Peyer's patch (tissue), 4 donors: ENCODE measurements at places on chromosomes 16 and 17. TPM values are rescaled to one million over a fixed set of nuclear protein-coding genes. Genes with fewer than 3 reads are reported as not detected.

DNA sequence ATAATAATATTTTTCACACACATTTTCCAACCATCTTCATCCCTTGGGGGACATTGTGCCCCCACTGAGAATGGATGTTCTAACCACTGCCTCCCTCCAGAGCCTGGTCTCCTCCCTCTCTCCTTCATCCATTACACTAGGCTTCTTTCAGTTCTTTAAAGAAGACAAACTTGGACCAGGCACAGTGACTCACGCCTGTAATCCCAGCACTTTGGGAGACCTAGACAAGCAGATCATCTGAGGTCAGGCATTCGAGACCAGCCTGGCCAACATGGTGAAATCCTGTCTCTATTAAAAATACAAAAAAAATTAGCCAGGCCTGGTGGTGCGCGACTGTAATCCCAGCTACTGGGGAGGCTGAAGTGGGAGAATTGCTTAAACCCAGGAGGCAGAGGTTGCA is 6.5 kb downstream of the ALOX15 start:
- no peak for DNase-seq

DNA sequence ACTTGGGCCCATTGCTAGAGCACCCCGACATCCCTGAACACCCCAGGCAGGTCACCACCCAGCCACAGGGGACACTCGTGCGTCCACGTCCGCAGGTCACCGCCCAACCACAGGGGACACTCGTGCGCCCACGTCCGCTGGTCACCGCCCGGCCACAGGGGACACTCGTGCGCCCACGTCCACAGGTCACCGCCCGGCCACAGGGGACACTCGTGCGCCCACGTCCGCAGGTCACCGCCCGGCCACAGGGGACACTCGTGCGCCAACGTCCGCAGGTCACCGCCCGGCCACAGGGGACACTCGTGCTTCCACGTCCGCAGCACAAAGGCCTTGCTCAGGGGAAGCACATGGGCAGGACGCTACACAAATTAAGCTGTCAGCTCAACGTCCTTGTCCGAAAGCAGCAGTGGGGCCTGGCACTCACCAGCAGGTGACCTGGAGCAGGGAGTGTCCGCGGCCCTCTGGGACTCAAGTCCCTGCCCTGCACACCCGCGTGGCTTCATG is 17.7 kb downstream of the GALNS start:
- DNase-seq: no peak

DNA sequence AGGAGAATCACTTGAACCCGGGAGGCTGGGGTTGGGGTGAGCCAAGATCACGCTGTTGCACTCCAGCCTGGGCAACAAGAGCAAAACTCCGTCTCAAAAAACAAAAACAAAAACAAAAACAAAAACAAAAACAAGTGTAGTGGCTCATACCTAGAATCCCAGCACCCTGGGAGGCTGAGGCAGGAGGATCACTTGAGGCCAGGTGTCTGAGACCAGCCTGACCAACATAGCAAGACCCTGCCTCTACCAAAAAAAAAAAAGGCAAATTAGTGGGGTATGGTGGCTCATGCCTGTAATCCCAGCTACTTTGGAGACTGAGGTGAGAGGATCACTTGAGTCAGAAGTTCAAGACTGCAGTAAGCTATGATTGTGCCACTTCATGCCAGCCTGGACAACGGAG is 26.4 kb upstream of the HAPSTR1 start:
- no peak for DNase-seq

DNA sequence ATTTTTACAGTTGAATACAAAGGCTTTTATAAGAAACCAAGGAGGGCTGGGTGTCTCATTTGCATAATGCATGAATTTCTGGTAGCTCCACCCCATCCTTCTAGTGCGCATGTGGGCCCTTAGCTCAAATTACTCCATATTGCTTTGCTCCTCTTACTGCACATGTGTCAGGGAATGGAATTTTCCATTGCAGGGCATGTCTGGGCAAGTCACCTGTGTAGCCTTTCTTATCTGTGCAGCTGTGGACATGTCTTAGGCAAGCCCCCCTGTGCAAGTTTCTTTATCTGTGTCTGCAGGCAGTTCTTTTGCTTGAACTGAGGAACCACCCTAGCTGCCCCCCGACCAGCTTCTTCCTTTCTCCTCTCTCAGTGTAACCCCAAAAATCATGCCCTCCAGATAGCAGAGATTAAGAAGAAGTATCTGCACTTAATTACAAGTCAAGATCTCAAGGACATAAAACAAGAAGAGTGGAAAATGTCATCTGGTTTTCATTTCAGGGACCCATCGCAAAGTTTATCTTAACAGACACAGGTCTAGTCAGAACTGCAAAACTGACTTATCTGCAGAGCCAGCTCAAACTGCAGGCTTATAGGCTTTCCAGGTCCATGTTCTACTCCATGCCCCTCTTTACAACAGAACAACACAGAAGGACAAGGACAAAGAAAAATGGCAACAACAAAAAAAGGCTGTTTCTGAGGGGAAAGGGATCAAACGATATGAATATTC is 137.9 kb upstream of the HS3ST4 start:
- no peak for DNase-seq

DNA sequence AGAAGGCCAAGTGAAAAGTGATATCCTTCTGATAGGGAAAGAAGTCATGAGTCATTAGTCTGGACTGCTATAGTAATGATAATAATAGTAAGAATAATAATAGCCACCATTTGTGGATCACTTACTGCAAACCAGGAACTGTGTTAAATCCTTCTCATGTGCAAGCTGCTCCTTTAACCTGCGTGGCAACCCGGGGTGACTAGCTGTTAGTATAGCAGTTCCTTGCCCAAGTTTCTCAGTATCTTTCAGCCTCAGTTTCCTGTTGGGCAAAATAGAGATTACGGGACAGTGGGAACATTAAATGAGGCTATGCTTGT is 129.5 kb downstream of the CDH13 start:
- DNase-seq: no peak

The ZNF629 gene
- total RNA-seq: 28.7 TPM

The NOL3 gene
- 65.2 TPM for total RNA-seq
